ENCODE measurements at places on chromosomes 2 and 18.

- no peak for DNase-seq
These were observed 171.8 kb downstream of the UBR3 start for GRCh38 chr2:169999054-169999453.

DNA sequence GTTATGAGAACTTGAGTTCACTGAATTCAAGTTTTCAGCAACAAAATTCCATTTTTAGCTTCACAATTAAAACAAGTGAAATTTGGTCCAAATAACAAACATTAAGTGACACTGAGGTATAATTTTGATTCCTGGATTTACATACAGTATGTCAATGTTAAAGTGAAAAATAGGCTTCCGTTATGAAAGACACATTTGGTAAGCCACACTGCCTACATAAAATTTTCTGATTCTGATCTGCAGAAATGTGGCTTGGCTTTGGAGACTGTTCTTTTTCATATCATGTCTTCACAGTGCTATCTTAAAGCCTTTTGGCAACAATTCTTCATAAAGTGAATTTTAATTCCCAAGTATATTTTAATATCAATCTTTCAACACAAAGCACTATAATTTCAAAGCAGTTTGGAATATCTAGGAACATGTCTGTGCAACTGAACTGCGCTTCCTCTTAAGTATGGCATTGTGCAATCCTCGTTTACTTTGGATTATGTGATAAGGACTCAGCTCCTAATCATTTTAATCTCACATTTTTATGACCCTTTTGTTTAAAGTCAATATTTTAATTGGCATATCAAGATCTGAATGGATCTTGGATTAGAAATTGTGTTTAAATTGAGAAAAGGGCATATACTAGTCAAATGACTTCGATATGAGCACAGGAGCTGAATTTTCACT, 60.0 kb downstream of the RBMS1 start:
- no peak for DNase-seq

GRCh38 chr2:232646726-232647125, 13.3 kb downstream of the EFHD1 start:
- DNase-seq = no peak

DNA sequence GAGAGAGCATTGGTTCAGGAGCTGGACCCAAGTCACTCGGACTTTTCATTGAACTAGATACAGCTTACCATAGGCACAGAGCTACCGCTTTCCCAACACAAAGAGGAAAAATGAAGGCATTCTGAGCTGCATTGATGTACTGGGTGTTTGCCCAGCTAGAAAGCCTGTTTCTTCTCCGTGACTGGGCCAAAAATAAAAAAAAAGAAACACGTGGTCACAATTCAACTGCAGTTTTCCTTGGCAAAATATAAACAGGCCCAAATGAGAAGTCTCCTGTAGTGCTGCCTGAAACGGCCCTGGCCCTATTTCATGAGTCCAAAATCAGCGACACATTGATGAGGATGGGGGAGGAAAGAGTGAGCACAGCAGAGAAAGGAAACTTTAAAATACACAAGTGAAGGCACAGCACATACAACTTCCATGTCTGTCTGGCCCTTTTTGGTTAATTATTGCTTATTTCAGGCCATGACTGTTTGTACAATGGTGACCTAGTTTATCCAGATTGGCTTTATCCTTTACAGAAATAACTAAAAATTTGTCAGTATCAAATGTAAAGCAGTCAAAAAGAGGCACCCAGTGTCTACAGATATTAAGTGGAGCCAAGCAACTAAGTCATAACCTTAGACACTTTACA, 179.7 kb downstream of the ICOS start:
- no peak for DNase-seq

- DNase-seq = no peak
These were observed 55.7 kb downstream of the CCDC93 start for GRCh38 chr2:117958186-117958585.

- DNase-seq = no peak
These were observed 89.7 kb upstream of the SH3BP4 start for GRCh38 chr2:234861841-234862735.

- DNase-seq = no peak
These were observed 46.1 kb downstream of the SIGLEC15 start for GRCh38 chr18:45871431-45872084.

DNA sequence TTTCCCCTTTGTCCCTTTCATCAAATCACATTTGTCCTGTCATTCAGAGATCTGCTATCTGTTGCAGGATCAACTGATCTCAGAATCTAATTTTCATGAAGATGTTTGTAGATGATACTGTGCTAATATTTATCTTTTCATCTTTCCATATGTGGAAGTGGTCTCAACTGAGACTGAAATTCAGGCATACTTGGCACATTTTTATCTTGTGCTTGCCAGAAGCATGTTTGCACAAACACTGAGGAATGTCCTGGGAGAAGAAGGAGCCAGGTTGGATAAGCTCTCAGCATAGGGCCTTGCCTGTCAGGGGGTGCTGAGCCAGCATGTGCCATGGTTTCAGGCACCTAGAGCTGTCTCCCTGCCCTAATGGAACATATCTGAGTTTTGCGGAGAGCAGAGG, 24.5 kb upstream of the MMADHC start:
- no peak for DNase-seq

GRCh38 chr2:68320118-68320641, 431 bp upstream of the CNRIP1 start:
- no peak for DNase-seq

GRCh38 chr2:228689053-228689452, 507.6 kb upstream of the SPHKAP start:
- DNase-seq = no peak

DNA sequence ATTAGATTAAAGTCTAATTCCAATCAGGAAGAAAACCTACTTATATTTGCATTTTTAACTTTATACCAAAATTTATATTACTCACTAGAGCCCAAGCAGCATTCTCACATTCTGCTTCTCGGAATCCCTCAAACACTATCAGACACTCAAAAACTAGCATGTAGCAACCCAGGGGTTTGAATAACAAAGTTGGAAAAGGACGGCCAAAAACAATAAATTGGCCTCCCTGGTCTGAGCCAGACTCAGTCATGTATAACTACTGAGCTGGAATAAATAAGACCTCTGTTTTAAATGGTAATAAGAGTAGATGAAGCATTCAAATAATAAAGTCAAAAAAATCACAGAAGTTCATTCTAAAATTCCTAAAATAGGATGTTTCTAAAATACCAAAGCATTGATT, 290.9 kb downstream of the IRS1 start:
- no peak for DNase-seq

DNA sequence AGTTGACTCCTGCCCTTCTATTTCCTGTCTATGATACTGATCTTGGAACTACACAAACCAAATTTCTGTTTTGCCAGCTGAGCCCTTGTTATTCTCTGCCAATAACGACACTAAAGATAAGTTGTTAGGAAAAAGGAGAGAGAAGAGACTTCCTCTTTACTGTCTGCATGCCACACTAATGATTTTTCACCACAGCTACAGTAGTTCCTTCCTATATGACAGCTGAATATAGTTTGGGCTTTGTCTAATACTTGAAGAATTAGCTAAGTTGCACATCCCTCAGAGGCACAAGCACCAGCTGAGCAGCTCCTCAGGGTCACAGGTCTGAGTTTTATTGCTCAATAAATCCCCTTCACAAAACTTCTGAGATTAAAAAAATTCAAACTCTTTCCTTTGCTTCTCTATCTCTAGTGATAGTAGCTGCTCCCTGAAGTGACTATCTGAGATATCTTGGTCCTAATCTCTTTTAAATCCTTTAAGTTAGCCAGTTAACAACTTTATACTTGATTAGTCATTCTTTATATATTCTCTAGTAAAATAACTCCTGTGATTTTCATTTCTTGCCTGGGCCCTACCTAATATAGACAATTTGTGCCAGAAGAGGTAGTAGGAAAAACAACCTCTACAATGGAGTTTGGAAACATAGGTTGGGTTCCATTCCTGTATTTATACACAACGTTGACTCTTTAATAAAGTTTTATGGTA, 253.0 kb upstream of the CNTNAP5 start:
- DNase-seq = no peak

- no peak for DNase-seq
These were observed 88.0 kb upstream of the ZFP36L2 start for GRCh38 chr2:43314299-43314927.

DNA sequence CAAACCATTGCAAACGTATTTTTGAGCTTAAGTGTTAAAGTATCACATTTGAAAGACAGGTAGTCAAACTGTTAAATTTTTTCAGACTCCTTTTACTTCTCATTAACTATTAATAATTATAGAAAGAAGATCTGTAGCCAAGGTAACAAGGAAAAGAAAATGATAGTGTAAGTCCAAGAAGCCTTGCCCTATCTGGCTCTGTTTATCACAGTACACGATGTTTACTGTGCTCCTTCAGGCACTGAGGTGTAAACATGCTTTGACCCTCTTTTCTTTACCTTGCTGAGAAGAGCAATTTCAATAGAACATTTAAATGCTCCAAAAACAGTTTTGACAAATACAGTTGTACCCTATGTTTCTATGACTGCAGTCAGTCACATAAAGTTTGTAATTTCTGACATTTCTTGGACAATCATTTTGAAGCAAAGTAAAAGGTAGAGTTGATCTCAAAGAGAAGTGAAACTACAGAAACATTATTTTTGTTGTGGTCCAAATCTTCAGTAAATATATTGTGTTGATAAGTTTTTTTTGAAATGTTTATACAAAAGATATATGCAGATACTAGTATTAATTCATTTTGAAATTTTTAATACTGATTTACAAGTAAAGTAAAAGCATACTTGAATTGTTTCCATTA, 152.6 kb upstream of the KYNU start:
- no peak for DNase-seq

- no peak for DNase-seq
These were observed 70.2 kb upstream of the ID2 start for GRCh38 chr2:8611700-8612099.

- DNase-seq = no peak
These were observed 94.8 kb downstream of the RTTN start for GRCh38 chr18:70110678-70111077.

DNA sequence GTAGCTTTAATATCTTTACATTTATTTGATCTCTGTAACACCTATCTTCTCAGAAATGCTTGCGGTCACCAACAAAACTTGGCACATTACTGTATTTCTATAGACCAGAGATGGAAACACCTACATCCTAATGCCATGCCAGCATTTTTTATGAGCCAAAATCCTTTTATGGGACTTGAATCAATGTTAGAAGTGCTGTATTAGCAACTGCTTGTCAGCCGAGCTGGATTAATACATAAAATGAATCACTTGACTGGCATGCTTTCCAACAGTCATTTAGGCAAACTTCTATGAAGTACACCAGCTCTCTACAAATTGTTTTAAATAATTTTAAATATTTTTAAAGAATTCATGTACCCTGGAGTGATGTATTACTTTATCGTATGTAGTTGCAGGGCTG, 272.9 kb upstream of the NRP2 start:
- no peak for DNase-seq

- no peak for DNase-seq
These were observed 190.4 kb downstream of the PRKCE start for GRCh38 chr2:45841752-45842407.

DNA sequence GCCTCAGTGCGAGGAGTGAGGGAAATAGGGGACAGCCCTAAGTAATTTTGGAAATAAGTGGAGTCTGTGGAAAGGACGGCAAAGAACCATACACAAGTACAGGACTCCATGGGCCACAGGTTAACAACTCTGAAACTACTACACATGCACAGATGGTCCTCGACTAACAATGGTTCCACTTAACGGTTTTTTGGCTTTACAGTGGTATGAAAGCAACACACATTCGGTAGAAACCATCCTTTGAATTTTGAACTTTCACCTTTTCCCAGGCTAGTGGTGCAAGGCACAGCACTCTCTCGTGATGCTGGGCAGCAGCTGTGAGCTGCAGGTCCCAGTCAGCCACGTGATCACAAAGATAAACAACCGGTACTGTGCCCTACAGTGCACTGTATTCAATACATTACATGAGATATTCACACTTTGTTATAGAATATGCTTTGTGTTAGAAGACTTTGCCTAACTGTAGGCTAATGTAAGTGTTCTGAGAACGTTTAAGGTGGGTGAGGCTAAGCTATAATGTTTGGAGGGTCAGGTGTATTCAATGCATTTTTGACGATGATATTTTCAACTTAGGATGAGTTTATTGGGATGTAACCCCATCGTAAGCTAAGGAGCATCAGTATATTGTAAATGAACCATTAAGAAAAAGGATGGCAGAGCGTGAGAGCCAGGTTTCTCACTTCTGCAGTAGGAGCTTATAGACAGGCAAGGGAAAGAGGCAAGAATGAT, 44.6 kb downstream of the TBC1D8 start:
- DNase-seq = no peak

- DNase-seq = no peak
These were observed 1.8 kb upstream of the CRYGB start for GRCh38 chr2:208147759-208148158.

DNA sequence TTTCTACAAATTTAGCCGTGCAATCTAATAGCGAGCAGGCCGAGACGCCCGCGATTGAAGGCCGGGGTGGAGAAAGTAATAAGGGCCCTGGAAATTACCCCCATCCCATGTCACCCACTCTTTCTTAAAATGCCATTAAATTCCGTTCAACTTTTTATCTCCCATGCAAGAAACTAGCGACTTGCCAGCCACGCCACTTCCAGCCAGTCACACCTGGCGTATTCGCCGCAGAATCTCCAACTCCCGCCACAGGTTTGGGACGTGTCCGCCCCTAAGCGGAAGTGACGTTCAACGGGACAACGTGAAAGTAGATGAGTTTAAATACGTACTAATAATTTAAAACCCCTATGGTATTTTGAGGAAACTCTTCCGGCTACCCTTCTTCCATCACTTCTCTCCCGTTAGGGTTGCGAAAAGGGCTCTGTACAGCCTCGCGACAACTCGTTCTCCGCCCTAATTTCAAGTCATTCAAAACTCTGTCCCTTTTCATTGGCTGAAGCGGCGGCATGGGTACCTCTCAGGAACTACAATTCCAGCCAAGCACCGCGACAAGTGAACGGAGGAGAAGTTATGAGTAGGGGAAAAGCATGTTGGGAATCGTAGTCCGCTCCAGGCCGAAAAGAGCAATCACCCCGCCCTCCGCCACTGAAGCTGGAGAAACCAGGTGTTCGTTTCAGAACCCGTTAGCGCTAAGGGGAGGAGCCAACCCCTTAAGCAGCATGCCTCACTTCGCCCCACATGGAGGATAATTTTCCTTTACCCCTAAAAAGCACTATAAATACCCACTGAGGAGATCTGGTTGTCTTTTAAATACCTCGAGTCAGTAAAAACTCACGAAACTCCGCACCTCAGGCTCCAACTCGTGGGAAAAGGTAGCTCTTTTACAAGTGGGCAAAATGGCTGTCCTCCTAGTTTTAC, at the start of gene ZRANB3:
TSS of gene ZRANB3 (minus strand) at position 906 of the 918 bp plus-strand sequence.
- DNase-seq = peak; percentile 75

GRCh38 chr18:45945669-45946068, 21.5 kb downstream of the EPG5 start:
- DNase-seq = no peak

- DNase-seq = no peak
These were observed 135.2 kb upstream of the HAAO start for GRCh38 chr2:42927334-42928160.

GRCh38 chr2:46871976-46872381, 43.6 kb downstream of the MCFD2 start:
- no peak for DNase-seq

GRCh38 chr2:39491653-39492052, 54.6 kb upstream of the MAP4K3 start:
- no peak for DNase-seq
